Suppressor macrophage treated with lipopolysaccharide for 1 hour (primary cell): ENCODE measurements at places on chromosomes 3 and 15.

GRCh38 chr3:119497820-119498185 lies 544 bp upstream of the TIMMDC1 start:
- DNase-seq = peak; percentile 28

GRCh38 chr15:60301024-60301423 lies 96.8 kb downstream of the ANXA2 start:
- DNase-seq = no peak

- DNase-seq = no peak
Measured at GRCh38 chr3:150729682-150730360, 26.1 kb upstream of the ERICH6 start.

- DNase-seq = no peak
Measured at GRCh38 chr3:23242106-23242505, 39.0 kb downstream of the UBE2E2 start.

DNA sequence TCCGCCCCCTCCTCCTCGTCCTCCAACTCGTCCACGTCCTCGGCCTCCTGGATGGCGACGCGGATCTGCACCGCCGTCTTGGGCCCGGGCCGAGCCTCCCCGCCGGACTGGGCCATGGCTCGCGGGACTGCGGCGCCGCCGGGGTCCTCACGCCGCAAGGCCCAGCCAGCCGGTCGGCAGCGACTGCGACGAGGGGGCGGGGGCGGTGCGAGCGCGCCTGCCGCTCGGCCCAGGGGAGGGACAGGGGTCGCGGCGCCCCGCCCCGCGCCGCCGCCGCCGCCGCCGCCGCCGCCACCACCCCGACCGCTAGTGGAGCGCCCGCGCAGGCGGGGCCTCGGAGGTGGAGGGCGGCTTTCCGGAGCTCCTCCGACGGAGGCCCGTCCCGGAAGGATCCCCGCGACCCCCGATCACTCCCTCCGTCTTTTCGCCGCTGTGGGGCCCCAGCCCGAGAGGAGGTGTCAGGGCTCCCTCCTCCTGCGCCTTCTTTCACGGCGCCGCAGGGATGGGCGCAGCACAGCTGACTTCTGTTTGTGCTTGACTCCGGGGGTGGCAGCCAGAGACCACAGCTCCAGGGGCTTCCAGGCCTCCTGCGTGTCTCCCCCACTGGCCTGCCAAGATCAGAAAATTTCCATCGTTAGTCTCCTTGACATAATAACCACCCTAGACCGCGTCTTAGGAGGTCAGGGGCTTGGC lies at the start of gene LARP6:
LARP6 (minus strand) TSS at position 185 of the 693 bp plus-strand sequence; CDS start at position 116, 69 bp downstream.
- DNase-seq = no peak

GRCh38 chr3:71056327-71056726 lies 527.2 kb downstream of the FOXP1 start:
- DNase-seq = peak; percentile 29

GRCh38 chr3:157104521-157104920 lies 55.4 kb downstream of the CCNL1 start:
- no peak for DNase-seq

GRCh38 chr3:177978946-177979345 lies 557.3 kb upstream of the KCNMB2 start:
- no peak for DNase-seq

DNA sequence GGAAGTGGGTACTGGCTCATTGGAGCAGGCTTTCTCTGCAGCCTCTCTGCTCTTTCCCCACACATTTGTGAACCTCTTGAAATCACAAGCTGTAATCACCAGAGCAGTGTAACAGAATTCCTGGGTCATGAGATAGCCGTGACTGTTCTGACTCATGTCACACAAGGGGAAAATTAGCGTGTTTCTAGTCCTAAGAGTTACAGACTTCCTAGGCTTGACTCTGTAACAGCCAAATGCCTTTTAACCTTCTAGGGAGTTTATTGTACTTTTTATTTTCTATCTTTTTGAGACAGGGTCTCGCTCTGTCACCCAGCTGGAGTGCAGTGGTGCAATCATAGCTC lies 54.7 kb upstream of the TRAK1 start:
- DNase-seq = peak; percentile 82

DNA sequence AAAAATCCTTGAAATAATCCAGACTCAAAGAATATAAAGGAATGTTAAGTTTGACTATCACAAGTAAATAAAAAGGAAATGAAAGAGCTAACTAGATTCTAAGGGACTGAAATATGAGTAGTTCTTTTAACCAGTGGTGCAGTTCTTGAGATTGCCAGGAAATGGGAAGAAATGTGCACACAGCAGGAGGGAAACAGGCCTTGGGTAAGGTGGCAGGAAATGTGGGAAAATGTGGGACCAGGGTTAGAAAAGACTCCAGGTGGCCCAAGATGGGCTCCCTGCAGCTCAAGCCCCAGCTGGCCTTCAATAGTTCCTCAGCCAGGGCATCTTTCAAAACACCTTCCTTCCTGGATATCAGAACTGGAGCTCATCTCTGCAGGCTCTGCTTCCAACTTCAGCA lies 181.3 kb downstream of the ISL2 start:
- DNase-seq = no peak

- DNase-seq = peak; percentile 82
Measured at GRCh38 chr3:129606636-129607390, at the start of gene PLXND1. Gene PLXND1, minus strand, starts transcription at chr3:129606676. Its CDS starts 37 bp downstream, at chr3:129606639.

DNA sequence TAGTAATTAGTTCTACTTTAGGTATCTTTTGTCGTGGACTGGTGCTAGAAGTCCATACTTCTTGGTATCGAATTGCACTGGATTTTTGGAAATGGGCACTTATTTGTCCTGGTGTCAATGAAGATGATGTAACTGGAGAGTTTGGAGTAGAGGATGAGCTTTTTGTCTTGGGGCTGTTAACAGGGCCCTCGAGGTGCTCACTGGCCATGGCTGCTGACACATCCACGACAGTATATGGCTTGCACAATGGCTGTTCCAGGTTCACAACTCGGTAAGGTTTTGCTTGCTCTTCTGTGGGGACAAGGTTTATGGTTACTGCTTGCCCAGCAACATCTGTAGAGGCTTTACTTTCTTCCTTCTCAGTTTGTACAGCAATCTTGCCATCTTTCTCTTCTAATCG lies 109.4 kb upstream of the TSPAN3 start:
- DNase-seq = peak; percentile 26

DNA sequence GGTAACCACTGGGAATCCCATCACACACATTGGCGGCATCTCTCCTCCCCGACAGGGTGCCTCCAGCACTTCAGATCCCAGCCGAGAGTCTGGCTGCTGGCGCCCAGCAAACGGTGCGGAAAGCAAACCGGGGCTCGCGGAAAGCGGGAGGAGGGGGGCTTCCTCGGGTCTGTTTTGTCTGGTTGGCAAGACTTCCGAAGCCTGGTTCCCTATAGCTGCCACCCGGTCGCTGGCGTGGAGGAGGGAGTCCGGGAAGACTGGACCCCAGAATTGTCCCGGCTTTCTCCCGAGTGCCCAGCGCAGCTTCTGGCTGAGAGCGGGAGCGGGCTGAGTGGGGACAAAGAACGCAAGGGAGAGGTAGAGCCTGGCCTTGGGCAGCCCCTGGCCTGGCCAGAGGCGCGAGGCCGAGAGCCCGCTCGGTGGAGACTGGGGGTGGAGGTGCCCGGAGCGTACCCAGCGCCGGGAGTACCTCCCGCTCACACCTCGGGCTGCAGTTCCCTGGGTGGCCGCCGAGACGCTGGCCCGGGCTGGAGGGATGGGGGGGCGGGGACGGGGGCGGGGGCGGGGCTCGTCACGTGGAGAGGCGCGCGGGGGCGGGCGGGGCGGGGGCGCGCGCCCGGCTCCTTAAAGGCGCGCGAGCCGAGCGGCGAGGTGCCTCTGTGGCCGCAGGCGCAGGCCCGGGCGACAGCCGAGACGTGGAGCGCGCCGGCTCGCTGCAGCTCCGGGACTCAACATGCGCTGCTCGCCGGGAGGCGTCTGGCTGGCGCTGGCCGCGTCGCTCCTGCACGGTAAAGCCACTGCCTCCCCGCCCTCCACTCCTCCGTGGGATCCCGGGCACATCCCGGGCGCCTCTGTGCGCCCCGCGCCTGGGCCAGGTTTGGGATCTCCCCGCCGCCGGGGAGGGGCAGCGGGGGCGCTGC lies at the start of gene CHRNA7:
CHRNA7 (plus strand) TSS at position 654 of the 920 bp plus-strand sequence; CDS start at position 734, 80 bp downstream.
- peak; percentile 22 for DNase-seq

GRCh38 chr15:69583626-69584025 lies 131.0 kb downstream of the RPLP1 start:
- peak; percentile 40 for DNase-seq

GRCh38 chr3:154786724-154787123 lies 293.4 kb upstream of the MME start:
- DNase-seq = peak; percentile 46

DNA sequence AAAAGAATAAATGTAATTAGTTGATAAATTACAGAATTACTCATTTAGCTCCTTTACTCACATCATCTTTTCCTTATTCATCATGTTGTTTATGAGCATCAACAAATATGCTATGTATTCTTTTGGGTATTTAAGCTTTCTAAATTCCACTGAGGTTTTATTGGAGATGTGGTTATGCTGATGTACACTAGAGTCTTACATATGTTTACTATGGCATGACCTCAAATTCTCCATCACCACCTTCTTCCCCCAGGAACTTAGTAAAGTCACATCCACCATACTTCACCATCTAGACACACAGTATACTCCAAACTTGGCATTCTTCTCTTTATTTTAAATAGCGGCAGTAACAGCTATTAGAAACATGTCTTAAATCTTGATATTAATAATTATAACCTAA lies 74.1 kb upstream of the MELTF start:
- DNase-seq = no peak

- no peak for DNase-seq
Measured at GRCh38 chr3:48899273-48899672, 591 bp upstream of the SLC25A20 start.

- no peak for DNase-seq
Measured at GRCh38 chr3:27504749-27505148, 20.6 kb upstream of the SLC4A7 start.

DNA sequence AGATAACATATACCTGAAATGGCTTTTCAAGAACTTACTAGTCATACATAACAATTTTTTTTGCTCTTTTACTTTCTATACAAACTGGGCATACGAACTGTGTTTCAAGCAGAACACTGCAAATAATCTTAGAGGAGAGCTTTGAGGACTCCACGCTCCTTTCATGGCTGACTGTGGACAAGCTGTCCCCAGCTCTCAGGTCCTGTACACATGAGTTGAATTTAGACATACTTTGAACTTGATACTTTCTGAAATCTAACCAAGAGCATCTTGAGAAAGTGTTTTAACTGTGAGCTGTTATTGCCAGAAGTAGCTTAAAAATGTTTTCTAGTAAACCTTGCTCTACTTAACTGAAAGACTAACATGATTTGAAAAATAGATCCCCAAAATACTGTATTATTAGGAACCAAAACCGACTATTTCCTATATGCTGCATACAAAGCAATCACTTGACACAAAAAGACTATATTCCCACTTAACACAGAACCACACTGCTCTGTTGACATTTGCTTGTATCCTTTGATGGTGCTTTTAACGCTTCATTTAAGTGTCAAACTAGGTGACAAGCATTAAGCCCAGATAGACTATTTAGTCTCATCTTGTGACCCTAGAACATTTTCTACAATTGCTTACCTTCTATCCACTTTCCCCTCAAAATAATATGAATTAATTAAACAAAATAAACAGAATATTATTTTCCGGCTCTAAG lies 755.8 kb downstream of the ROBO1 start:
- no peak for DNase-seq

- no peak for DNase-seq
Measured at GRCh38 chr3:43478118-43478785, 143.6 kb downstream of the ANO10 start.

GRCh38 chr3:152865668-152866245 lies 30.8 kb downstream of the P2RY1 start:
- DNase-seq = peak; percentile 87

DNA sequence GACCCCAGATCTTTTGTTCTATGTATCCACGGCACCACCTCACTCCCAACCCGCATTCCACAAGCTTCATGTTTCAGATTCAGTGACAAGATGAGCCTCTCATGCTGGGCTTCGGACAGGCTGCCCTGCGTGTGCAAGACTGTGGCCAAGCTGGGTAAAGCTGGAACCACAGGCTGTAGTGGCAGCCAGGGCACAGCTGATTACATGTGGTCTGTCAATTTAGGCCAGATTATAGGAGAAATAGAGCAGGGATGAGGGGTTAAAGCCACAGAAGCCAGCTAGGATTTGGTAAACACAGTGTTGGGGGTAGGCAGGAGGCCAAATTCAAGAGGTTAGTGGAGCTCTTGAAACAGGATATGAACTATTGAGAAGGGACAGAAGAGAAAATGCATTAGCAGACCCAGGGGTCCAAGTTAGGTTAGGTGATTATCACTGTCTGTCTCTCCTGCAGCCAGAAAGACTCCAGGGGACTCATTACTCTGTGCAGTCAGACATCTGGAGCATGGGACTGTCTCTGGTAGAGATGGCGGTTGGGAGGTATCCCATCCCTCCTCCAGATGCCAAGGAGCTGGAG lies 12.9 kb downstream of the SNAPC5 start:
- DNase-seq = no peak

DNA sequence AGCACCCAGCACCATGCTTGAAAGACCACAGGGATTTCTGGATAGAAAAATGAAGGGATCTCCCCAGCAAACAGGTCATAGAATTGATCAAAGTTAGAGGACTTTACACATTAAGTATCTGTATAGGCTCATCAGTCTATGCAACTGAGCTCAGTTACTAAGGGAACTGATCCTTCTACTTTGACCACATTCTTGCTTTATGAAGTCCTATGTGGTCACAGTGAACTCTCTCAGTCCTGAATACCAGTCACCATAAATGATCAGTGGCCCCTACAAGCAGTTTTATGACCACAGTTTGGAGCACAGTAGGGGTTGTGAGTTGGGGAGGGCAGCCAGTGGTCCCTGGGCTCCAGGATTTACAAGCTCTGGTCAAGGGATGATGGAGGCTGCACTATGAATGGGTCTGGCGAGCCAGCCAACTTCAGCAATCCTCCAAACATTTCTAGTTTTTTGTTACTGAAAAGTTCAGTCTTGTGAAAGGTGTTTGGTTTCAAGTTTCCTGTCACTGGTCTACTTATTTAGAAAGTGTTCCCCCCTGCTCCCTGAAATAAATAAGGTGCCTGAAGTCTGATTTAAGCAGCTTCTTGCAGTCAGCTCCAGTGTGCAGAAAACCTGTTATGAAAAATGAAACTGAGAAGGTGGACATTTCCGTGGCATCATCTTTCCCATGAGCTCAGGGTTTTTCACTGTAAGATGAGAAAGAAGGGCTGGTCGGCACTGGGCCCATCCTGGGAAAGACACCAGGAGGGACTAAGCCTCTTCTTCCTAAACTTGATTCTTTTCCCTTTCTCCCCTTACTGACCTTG lies 75.5 kb downstream of the DAPK2 start:
- DNase-seq = no peak

GRCh38 chr3:30682434-30683155 lies 76.2 kb downstream of the TGFBR2 start:
- no peak for DNase-seq

- no peak for DNase-seq
Measured at GRCh38 chr3:140911822-140912221, 29.8 kb upstream of the SLC25A36 start.
